ENCODE measurements at places on chromosomes 7 and 10. TPM values are rescaled to one million over a fixed set of nuclear protein-coding genes. Genes with fewer than 3 reads are reported as not detected.

HMX3 gene
- total RNA-seq = not detected

TRIM4 gene
- 22.3 TPM for total RNA-seq

LIPK gene
- total RNA-seq = not detected

PON3 gene
- not detected for total RNA-seq

CREB5 gene
- total RNA-seq = not detected

SVOPL gene
- total RNA-seq = not detected

DNA sequence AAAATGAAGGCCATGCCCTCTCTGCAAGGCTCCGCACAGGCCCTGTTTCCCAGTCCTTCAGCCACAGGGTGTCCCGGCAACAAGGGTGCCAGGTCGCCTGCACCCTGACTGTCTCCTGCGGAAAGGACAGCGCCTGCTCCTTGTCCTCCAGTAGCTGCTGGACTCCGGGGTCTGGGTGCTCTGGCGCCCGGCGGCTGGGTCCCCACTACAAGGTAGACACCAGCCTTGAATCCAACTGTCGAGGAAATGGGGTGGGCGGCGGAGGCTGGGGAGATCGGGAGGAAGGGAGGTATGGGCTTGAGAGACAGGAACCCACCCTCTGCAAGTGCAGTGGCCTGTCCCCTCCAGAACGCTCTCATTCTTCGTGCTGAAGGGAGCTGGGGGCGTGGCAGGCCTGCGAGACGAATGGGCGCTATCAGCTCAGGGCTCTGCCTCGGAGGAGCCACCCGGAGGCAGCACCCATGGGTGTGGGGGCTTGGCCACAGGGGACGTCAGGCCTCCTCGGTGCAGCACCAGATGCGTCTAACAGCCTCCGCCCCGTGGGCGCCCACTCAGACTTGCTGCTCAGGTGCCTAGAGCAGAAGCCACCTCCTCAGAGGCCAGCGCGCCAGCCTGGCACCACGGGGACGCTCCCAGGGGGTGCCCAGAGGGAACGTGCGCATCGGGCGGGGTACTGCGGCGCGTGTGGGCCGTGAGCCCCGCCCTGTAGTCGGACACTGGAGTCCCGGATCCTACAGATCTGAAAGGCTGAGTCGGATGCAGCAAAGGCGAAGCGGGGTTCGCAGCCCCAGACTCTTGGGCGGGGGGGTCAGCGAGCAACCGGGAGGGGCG lies 15.6 kb downstream of the ADAM8 start:
- peak; percentile 87 for DNase-seq

GRCh38 chr7:34026481-34027190 lies 121.3 kb downstream of the BMPER start:
- DNase-seq = no peak

- no peak for DNase-seq
These were observed 44.4 kb upstream of the CELF2 start for GRCh38 chr10:10973310-10973709.

DNA sequence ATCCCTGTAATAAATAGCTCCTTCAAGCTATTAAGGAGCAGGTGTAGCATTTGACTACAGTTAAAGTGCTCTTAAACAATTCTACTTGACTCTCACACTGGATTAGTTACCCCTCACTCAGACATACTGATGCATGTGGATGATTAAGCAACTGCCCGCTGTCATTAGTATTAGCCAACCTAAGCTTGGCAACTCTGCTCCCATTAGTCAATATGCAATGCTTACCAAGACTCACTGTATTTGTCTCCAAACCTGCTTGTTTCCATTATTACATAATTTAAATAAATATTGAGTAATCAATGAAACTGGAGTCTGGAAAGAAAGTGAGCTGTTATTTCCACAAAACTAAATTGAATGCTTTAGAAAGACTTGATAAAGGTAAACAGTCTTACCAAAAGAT lies 144.0 kb upstream of the ASAH2 start:
- no peak for DNase-seq

- no peak for DNase-seq
These were observed 223.0 kb downstream of the ZNF248 start for GRCh38 chr10:37634351-37634880.

GRCh38 chr10:101766306-101766705 lies 9.6 kb downstream of the FGF8 start:
- DNase-seq = no peak

DNA sequence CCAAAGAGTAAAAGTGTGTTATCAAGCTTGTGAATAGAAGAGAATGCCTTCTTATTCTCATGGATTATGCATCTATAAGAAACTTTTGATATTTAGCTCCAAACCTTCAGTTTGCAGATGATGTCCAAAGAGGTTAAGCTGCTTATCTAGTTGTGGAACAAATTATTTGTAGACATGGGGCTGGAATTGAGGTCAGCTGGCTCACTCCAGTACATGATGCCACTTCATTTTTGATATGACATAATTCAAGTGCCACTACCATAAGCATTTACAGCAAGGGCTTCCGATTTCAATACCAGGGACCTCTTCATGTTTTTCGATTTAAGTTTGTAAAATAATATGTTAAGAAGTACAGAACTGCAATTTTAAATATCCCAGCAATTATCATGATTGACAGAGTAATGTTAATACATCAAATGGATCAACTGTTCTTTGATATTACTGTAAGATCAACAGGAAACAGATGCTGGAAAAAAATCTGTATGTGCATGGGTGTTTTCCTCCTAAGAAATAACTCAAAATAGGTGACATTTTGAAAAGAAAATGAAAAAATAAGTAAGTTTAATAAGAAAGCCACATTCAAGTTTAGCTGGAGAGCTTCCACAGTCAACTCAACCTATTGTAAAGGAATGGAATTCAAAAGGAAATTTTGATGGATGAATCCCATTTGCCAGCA lies 12.7 kb downstream of the FAM3C start:
- no peak for DNase-seq

DNA sequence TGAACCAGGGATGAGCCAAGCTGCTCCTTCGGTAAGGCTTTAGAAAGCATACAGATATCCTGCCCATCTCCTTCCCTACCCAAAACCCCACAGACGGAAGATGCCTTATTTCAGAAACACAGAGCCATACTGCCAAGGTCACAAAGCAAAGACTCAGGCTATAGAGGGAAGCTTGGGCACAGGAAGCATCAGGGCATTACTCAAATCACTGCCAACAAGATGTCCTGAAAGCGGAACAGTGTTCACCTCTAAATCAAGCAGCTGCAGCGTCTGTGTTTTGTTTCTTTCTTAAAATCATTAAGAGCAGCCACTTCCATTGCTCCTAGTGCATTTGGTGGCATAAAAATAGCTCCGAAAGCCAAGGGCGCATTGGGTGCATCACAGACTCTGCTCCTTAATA lies 307.3 kb downstream of the SORCS1 start:
- no peak for DNase-seq

DNA sequence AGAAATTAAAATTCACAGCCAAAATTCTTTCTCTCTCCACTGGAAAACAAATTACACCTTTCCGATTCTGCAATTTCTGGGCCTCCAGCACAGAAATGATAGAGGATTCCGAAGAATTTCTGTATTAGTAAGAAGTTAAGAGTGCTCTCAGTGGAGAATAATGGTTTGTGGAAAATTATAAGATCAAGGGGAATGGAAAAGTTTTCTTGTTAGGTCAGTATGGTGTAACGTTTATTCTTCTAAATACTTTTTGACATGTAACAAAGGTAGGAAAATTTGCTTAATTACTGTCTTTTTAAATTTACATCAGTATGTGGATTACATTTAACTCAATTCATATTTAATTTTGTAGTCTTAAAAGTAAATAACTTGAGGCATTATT lies 288.3 kb upstream of the NFE2L3 start:
- no peak for DNase-seq

GRCh38 chr10:30114401-30114800 lies 55.0 kb upstream of the JCAD start:
- DNase-seq = no peak

GRCh38 chr10:82969405-82969804 lies 1094.4 kb downstream of the NRG3 start:
- no peak for DNase-seq

GRCh38 chr10:59803714-59804113 lies 50.5 kb upstream of the MRLN start:
- no peak for DNase-seq

DNA sequence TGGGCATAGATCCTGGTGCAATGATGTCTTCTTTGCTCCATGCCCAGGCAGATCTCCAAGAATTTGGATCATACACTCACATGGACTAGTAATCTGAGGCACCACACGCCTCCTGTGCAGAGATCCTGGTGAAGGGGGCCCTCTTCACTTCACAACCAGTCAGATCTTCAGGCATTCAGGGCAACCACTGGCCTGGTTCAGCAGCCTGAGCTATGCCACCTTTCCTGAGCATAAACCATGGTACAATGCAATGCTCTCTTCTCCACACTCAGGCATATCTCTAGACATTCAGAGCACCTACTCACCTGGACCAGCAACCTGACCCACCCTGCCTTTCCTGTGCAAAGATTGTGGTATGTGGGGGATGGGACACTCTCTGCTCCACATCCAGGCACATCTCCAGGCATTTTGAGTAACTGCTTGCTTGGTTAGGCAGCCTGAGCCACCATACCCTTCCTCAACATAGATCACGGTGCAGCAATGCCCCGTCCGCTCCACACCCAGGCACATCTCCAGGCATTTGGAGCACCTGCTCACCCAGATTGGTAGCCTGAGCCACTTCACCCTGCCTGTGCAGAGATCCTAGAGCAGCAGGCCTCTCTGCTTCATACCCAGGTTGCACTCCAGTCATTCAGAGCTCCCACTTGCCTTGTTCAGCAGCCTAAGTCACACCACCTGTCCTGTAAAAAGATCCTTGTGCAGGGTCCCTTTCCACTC lies 532.2 kb upstream of the STEAP1 start:
- no peak for DNase-seq

DNA sequence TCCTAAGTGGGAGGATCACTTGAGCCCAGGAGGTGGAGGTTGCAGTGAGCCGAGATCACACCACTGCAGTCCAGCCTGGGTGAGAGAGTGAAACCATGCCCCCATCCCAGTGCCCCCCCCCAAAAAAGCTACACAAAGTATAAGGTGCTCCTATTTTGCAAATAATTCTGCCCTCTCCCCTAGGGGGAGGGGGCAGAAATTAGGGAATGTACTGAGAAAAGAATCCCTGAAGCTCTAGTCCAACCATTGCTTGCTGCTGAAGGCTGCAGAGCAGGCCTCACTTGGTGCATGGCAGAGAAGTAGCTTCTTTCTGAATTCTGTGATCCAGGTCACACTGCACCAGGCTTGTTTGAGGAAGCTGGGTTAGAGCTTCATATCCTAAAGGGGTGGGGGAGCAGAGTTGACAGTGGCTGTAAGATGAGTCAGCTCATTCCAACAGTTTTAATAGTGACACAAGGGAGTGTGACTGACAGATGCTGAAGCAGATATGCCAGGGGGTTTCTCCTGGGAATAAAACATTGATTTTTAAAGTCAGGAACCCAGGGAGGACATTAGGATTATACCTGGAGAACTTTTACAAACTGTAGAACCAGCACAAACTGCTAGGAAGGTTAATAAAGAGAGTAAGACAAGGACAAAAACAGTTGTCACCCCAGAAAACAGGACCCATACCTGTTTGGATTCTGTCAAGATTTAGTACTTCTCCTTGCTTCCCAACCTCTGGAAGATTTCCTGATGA lies 32.8 kb upstream of the STRIP2 start:
- DNase-seq = no peak

GRCh38 chr7:81956520-81956919 lies 186.7 kb upstream of the HGF start:
- DNase-seq = no peak

DNA sequence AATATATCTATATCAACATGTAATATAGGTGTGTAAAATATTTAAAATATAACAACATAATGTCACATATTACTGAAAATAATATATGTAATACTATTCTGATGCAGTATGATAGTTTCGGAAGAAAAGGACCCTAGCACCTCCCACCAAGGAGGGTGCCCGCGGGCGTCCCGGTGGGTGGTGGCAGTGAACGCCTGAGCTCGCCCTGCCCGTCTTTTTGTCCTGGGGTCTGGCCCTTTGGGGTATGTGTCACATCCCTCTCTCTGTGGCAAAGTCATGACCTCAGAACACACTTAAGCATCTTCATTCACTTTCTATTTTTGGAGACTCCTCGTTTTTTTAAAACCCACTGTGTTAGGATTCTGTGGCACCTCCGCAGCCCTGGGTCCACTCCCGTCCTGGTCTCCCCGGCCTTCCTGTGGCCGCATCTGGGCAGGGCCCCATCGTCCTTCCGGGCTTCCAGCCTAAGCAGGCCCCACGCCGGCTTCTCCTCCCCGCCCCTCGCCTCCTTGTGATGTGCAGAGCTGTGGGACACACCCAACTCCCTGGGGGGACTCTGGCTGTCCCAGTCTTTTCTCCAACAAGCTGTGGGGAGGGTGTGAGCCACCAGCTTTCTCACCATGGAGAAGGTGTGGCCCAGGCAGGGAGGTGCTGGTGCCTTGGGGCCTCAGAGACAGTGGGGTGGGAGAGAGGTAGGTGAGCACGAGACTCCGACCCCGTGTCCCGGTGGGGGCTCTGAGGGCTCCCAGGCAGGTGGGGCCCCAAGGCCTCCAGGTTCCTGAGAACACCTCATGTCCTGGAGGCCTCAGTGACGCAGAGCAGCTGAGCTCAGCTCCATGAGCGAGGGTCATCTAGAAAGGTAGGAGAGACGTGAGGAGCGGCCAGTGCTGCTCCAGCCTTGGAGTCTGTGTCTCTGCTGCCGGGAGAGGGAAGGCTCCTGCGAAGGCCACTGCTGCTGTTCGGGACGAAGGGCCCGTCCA lies 16.5 kb downstream of the PWWP2B start:
- no peak for DNase-seq

DNA sequence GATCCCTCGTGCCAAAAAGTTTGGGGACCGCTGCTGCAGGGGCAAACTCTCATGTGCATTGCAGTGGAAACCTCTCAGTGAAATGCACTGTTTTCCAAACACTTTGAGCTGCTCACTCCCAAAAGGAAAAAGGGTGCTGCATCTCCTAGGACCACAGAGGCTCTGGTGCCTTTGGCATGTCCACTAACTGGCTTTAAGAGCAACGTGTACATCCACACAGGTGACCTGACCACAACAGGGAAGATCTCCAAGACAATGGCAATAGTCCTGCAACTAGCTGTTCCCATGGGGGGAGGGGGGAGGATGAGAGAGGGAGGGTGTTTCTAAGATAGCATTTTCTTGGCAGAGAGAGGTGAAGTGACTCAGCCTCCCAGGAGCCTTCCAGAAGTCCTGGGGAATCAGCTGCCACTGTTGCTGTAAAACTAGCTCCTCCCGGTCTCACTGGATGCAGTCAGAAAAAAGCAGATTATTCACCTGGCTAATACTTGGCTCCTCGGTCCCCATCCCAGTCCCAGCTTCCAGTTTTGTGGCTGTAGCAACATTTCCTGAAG lies 181.7 kb downstream of the HECW1 start:
- no peak for DNase-seq

GRCh38 chr10:112872728-112873127 lies 77.3 kb upstream of the TCF7L2 start:
- DNase-seq = no peak
